ENCODE measurements at places on chromosomes 4 and X. TPM values are rescaled to one million over a fixed set of nuclear protein-coding genes. Genes with fewer than 3 reads are reported as not detected.

DNA sequence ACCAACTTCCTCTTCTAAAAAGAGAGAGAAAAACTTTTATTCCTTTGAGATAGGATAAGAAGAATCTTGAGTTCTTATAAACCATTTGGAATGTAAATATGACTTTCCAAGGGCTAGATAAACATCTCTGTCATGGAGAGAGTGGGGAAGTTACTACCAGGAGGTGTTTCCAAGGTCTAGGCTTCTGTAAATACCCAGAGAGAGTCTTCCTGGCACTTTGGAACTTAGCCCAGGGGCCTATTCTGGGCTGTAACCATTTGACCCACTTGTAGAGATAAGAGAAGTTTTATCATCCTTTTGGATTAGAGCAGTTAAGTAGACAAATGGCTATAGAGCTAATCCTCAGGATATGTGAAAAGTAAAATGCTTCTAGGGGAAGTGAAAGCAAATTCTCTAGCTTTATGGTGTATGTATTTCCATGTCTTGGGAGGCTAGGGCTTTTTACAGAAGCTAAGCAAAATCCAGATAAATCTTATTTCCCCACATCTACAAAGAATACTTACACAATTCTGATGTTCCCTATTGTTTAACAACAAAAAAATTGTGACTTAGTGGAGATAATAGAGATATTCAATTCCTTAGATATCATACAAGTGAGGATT, 51.1 kb downstream of the MCUB start:
- peak; percentile 12 for DNase-seq

DNA sequence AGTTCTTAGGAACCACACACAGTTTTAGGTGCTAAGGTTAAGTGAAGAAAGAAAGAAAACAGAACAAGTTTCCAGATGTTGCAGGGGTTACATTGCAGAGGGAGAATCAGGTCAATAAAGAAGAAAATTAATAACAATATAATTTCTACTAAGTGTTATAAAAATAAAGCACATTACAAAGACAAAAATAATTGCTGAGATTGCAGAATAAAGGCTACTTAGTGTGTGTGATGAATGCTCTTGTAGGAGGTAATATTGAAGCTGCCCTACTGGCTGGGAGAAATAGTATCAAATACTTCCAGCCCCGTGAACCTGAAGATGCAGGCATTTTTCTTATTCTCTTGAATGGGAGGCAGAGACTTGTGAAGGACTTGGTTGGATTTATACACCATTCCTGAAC, 33.2 kb upstream of the FAM9A start:
- DNase-seq, result no peak

DNA sequence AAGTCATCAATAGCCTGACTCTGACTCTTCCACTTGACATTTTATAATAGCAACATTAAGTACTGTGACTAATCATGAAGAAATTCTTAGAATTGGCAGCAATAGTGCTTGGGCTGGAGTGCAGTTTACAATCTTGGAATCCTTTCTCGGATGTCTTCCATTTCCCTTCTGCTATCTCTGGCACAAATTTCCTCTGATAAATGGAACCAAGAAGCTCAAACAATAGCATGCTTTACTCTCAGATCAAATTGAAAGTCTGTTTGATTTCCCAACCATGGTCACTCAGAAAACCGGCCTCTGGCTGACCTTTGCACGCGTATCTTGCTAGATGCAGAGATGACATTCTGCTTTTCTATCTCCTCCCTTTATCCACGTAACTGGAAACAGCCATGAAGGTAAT, 99.0 kb upstream of the SPANXC start:
- no peak for DNase-seq

GRCh38 chr4:183996868-183997267, 91.8 kb downstream of the STOX2 start:
- no peak for DNase-seq

SPATA4 gene
- not detected for total RNA-seq

CNKSR2 gene
- 0.95 TPM for total RNA-seq
